ENCODE measurements at places on chromosomes 5 and 9.
A peak's percentile ranks its signal among the peaks of the same experiment; 100 is the strongest.

DNA sequence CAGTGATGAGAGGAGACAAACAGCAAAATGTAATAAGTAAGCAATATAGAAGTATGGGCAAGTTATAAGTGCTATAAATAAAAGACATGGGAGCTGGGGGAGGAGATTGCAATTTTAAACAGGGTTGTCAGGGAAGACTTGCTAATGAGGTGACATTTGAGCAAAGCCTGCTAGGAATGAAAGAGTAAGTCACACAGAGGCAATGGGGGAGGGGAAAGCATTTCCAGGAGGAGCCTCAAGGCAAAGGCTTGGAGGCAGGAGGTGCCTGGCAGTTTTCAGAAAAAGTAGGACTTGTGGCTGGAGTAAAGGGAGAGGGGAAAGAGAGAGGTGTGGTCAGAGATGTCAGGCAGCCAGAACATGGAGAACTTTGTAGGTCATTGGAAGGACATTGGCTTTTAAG lies 124.4 kb upstream of the NMUR2 start:
- DNase-seq, result no peak

- peak; percentile 11 for DNase-seq
These were observed 55.4 kb downstream of the HINT1 start for GRCh38 chr5:131109540-131110255.

DNA sequence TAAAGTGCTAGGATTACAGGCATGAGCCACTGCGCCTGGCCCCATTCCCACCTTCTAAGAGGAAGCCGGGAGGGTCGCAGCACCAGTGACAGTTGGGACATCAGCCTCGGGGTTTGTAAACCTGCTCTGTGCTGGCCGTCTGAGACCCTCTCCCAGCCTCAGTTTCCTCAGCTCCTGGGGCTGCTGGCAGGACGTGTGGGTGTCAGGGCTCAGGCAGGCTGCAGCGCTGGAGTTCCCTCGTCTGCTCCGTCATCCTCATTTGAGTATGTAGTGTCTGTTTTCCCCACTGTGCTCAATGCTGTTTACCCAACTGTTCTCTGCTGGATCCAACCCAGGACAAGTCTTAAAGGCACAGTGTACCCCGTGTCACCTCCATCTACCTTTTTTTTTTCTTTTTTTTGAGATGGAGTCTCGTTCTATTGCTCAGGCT lies 2.0 kb upstream of the NINJ1 start:
- DNase-seq, result no peak

- DNase-seq, result no peak
These were observed 193.5 kb downstream of the GNA14 start for GRCh38 chr9:77454663-77455062.

DNA sequence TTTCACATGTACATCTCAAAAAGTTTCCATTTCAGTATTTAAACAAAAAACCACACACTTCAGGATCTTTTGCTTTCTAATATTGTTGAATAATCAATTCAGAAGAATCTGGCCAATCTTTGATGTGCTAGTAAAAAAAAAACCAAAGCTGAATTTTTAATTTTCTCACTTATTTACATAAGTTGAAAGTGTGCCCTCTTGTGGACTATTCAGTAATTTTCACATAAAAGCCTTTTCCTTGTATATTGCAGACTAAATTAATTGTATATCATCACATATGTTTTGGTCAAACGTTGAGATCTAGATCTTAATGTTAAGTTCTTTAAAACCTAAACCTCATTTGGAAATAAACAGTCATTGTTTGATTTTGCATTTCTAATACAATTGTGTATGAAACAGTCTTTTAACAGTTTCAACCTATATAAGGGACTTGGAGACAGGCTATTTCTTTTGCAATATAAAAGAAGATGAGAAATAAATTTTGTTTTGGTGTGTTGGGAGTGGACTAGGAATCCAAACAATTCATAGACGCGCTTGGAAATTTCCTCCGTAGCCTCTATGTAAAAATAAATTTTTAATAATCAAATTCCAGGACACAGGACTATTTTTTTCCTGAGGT lies 68.1 kb downstream of the NIPBL start:
- peak; percentile 47 for DNase-seq

GRCh38 chr9:137286975-137287383 lies 9.5 kb downstream of the TOR4A start:
- no peak for DNase-seq
